BE2C (cell line): ENCODE measurements at places on chromosomes 6 and 20.

DNA sequence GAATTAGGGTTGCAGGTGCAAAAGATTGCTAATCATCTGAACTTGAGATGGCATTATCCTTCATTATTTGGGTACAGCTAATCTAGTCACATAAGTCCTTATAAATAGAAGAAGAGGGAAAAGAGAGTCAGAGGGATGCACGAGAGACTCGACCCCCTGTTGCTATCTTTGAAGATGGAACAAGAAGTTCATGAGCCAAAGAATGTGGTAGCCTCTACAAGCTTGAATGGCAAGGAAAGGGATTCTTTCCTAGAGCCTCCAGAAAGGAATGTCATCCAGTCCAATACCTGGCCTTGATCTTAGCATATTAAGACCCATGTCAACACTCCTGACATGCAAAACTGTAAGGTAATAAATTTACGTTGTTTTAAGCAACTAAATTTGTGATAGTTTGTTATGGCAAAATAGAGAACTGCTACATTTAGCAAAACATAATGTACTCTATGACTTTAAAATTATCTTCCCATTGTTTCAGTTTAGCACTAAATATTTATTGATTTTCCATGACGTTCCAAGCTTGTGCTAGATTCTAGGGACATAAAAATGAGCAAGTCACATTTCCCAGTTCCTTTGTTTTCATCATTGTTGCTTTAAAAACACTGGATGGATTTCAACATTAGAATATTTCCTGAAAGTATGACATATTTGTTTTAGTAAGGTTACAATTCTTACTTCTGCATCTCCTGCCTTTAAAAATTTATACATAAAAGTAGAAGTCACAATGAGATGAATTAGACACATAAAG lies 12.7 kb downstream of the MANEA start:
- no peak for DNase-seq

GRCh38 chr6:62446647-62447316 lies 160.8 kb upstream of the KHDRBS2 start:
- no peak for DNase-seq

- DNase-seq: no peak
Measured at GRCh38 chr20:4568361-4568959, 153.2 kb upstream of the PRND start.

DNA sequence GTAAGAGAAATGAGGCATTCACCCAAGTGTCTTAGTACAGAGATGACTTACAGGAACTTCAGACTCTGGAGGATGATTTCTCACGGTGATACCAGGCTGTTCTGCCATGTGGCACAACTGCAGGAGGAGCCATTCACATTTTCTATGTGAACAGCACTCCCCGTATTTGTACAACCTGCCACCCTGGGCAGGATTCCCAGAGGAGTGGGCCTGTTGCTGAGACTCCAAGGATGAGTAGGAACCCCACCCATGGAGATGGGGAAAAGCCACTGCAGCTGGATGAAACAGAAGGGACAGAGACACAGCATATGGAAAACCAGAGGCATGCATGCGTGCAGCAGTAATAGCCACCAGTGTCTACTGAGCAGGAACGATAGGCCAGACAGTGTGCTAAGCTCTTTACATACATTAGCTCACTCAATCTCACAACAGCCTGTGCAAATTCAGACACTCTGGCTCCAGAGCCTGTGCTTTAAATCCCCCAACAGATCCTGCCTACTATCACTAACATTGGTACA lies 48.0 kb upstream of the PTPRT start:
- no peak for DNase-seq

GRCh38 chr6:37680668-37681067 lies 17.0 kb downstream of the MDGA1 start:
- DNase-seq: no peak

GRCh38 chr20:17012546-17013226 lies 214.2 kb upstream of the PCSK2 start:
- DNase-seq: no peak

GRCh38 chr6:75393806-75394205 lies 99.8 kb downstream of the FILIP1 start:
- DNase-seq: no peak

- DNase-seq: no peak
Measured at GRCh38 chr6:136739501-136739900, 52.8 kb downstream of the MAP3K5 start.

DNA sequence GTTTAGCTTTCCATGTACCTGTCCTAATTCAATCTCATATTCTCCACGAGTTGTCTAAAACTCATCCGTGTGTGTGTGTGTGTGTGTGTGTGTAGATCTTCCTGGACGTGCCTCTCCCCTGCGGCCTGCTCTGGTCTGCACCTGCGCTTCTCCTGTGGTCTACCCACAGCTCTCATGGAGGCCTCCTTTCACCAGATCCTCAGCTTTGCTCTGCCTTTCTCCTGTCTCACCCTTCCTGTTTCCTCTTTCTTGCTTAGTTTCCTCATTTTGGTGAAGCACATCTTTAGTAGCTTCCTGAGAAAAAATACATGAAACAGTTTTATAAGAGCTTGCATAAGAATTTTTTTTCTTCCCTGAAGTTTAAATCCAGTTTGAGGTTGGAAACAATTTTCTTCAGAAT lies 18.1 kb downstream of the SLX4IP start:
- DNase-seq: no peak

DNA sequence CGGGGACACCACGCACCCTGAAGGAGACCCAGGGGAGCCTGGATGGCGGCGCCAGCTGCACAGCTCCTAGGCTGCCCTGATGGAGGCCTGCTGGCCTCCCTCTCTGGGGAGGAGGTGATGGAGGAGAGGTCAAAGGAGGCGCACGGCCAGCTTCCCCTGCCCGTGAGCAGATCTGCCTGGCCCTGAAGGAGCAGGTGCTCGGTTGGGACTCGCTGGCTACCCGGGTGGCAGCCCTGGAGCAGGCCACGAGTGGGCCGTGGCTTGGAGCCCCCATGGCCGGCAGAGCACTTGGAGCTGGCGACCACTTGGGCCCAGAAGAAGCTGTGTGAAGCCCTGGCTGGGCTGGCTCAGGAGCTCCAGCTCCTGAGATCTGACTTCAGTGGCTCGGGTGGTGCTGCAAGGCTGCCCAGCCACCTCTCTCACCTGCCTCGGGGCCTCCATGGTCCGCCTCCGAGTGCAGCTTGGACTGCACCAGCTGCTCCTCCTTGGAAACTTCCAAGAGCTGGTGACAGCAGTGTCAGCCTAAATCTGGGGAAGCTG lies 7.5 kb upstream of the RAET1E start:
- no peak for DNase-seq

DNA sequence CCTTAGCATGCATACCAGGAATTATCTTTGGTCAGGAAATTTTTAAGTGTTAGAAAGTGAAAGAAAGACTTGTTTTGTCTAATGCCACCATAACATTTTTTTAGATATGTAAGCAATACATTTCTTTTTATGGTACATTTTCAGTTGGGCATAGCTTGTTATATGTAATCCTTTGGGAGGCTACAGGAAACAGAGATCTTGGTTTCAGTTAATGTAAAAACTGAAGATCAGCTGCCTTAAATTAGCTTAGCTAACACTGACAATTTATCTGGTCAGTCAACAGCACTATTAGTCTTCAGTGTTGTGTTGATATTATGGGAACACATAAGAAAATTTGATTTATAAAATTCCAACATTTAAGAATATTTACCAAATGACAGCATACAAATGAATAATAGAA lies 78.6 kb upstream of the SMIM8 start:
- no peak for DNase-seq

GRCh38 chr6:106882601-106883518 lies 91.7 kb downstream of the CD24 start:
- no peak for DNase-seq

- no peak for DNase-seq
Measured at GRCh38 chr6:73231986-73232391, 6.7 kb upstream of the KHDC1L start.

DNA sequence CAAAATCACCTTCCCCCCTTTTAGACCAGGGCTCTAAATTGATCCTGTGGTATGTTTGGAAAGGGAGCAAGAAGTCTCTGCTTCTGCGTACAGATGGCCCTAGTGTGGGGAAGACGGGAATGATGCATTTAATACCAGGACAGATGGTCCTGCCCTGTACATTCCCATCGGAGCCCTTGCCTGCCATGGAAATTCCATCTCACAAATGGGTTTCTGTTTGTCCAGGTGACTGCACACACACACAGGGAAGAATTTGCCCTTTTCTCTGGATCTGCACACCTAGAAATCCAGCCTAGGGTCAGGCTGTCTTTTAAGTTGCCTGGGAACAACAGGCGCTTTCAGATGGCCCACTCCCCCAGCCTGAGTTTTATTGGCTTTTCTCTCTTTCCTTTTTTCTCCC lies 1.3 kb downstream of the MAS1 start:
- DNase-seq: no peak

GRCh38 chr6:89270951-89271721 lies 44.0 kb downstream of the GABRR2 start:
- no peak for DNase-seq

- DNase-seq: no peak
Measured at GRCh38 chr20:16713066-16713465, 16.8 kb upstream of the SNRPB2 start.

GRCh38 chr6:43753570-43754183 lies 16.3 kb upstream of the VEGFA start:
- DNase-seq: no peak

- DNase-seq: no peak
Measured at GRCh38 chr20:15925376-15925775, 647.9 kb downstream of the KIF16B start.

- DNase-seq: no peak
Measured at GRCh38 chr6:4872841-4873240, 96.6 kb downstream of the CDYL start.

DNA sequence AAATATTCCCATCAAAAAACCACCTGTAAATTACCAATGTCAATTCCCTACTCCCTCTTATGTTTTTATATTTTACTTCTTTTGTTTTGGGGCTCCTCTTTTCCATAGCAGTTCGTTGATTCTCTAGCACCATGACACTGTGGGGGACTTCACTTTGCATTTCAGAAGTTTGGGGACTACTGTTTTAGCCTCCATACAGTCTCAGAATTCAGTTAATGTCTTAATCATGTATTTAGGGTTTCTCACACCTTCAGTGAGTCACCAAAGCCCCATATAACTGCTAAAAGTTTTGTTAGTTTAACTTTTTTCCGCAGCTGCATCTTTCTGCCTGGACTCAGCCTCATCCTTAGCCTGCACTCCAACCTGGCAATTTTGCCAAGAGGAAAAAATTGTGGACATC lies 20.7 kb upstream of the AIG1 start:
- no peak for DNase-seq

GRCh38 chr20:43558412-43559146 lies at the start of gene SGK2:
Gene SGK2 (plus strand): TSS chr20:43559027. CDS start chr20:43566496, 7,469 bp downstream.
- no peak for DNase-seq

- no peak for DNase-seq
Measured at GRCh38 chr6:5081955-5082354, 3.2 kb upstream of the PPP1R3G start.

DNA sequence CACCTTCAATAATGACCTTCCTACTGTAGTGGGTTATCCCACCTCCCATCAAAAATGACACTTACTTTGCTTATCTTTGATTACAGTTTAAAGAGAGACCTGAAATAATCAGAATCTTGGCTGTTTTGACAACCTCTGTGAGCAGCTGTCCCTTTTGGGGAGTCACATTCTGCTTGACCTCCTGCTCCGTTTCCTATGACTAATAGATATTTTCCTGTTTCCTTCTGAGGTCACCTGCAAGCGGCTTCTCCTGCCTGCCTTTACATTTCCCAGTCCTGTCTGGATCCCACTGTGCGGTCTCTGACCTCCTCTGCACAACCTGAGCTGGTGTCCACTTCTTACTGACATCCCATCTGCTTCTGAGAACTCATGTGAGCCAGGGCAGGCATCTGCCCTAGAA lies 54.2 kb downstream of the TRAM2 start:
- DNase-seq: no peak

GRCh38 chr20:6718662-6719368 lies 48.7 kb upstream of the BMP2 start:
- no peak for DNase-seq

- no peak for DNase-seq
Measured at GRCh38 chr20:61621035-61621730, 369.1 kb downstream of the CDH4 start.

DNA sequence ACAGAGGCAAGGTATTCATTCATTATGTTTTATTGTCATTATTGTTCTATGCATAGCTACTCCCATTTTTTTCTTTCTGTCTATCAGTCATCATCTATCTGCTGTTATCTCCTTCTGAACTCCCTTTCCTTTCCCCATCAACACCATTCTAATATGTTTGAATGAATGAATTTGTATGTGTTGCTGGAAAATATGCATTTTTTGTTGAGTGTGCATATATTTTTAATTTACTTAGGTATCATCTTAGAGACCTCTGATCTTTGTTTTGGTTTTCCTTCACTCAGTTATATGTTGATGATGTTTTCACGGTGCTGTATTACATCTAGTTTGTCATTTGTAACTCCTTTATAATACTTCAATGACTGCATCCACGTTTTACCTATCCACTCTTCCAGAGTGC lies 12.1 kb upstream of the PRL start:
- no peak for DNase-seq

DNA sequence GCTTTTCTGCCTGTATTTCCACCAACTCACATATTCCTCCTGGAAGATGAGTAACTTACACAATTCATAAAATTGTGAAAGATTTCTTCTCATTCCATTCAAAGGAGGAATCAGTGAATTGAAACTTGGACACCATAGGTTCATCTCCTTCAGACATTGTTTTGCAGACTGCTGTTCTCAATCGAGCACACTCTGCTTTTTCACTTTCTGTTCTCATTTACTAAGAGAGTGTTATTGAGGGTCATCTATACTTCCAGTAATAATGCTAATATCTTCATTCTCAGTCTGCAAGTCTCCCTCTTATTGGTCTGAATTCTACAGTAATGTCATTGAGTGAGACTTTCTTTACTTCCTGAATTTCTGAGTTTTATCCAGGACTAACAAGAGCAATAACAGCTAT lies 67.5 kb upstream of the FUT9 start:
- DNase-seq: no peak

GRCh38 chr6:31871046-31871659 lies 7.6 kb downstream of the SLC44A4 start:
- no peak for DNase-seq

GRCh38 chr20:58596750-58597248 lies 54.3 kb upstream of the STX16 start:
- DNase-seq: no peak

- DNase-seq: no peak
Measured at GRCh38 chr6:18634912-18635311, 247.8 kb downstream of the RNF144B start.

GRCh38 chr6:16521528-16521927 lies 239.7 kb downstream of the ATXN1 start:
- no peak for DNase-seq
